ENCODE measurements at places on chromosomes 2 and 18. TPM values are rescaled to one million over a fixed set of nuclear protein-coding genes. Genes with fewer than 3 reads are reported as not detected.

DNA sequence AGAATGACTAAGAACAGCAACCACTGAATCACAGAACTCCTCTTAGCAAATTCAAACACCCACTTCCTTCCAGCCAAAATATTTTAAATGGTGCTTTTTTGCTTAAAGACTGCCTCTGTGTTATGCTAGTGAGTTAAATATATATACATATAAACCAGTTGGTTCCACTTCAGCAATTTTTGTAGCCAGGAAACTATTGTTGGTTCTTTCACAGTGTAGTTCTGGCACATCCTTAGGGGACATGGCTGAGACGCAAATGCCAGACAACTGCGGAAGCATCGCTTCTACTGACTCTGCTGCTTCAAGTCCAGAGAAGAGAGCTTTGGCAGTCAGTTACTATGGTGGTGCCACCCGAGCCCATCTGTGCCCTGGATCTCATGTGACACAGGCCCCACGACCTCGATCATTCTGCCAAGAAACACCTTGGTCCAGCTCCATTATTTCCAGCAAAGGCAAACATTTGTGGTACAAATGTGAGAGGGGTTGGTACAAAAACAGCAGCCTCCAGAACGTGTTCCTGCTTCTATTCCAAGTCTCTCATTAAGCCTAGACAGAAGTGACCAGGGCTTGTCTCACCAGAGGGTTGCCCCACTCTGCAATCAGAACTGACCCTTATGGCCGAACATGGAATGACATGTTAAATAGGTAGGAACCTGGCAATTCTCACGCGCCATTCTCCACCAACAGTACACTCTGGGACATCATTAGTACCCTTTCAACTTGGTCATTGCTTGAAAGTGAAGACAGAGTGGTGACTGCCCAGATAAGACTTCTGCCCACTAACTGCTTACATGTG, 117.8 kb upstream of the NRP2 start:
- DNase-seq: no peak

Gene SLC39A10
- total RNA-seq: 33.2 TPM

GRCh38 chr2:171271971-171272436, 111.3 kb upstream of the TLK1 start:
- DNase-seq: peak; percentile 55

DNA sequence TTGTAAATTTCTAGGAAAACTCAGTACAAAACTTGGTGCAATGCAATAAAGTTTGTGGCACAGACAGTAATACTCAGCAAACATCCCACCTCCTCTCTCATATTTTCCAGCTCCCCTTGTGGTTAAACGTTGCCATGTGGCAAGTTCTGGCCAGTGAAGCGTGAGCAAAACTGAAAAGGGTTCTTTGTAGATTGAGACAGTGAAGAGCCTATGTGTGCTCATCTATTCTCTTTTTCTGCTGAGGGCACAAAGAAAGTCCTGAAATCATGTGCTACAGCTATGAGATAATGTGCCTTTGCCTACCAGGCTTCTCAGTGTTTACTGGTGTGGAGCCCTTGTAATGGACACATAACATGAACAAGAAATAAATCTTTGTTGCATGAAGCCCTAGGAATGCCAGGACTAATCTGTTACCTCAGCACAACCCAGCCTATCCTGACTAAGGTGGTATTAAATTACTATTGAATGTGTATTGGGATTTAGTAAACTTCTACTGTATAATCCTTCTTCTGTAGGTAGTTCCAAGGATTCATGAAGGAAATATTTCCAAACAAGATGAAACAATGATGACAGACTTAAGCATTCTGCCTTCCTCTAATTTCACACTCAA, 13.0 kb upstream of the TYMS start:
- DNase-seq: no peak

DNA sequence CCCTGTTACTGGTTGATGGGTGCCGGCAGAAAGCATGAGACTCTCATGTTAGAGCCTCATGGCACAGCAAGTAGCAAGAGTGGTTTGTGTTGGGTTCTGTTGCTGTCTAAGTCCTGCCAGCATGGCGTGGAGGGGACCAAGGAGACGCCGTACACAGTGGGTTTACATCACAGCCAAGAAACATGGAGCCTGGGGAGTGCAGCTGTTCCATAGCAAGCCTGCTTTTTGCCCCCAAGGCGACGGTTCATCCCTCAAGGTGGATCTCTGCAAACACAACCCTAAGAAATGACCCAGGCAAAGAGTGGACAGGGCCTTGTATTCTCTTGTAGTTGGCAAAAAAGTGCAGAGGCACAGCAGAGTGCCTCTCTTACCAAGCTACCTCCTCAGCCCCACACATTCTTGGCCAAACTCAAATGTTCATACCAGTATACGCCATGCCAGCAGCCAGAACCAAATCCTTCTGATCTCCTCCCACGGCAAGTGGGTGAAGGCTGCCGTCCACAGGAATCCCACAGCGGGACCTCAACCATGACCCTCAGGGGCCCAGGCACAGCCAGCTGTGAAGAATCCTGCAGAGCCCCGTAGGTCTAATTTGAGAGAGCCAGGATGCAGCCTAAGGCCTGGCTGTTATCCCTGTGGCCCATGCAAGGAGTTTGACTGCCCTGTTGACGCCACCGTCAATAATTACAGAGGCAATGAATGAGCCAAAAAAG, 19.0 kb downstream of the SNED1 start:
- DNase-seq: no peak

DNA sequence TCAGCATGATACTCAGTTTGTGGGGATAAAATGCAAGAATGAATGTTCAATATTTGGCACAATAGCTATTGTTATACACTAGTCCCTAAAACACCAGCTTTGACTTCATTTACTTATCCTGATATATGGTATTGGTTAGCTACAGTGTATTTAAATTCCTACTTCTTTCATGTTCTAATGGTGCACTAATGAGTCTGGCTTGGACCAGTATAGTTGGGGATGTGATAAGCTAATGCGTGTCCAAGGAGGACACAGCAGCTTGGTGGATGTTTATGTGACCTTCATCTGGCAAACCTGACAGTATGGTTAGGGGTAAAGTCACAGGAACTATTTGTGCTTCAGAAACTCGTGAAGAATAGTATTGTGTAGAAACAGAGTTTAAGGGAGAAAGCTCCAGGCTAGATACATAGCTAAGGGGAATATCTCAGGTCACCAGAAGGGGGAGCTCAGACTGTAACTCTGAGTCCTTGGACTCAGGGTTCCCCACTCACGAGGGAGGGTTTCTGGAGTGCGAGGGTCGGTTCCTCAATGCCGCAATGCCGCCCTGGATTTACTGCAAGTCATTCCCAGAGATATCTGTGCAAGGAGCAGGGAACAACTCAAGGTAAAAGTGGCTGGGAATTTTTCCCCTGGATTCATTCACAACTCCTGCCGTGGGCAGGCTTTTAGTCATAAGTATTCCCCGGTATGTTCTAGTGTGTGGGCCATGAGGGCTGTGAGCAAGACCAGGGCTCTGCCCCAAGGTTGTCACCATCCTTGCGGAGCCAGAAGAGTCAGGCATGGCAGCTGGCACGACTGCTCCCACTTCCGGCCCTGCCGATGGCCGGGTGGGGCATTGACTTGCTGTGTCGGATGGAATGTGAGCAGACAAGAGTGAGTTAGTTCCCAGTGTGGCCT, 14.5 kb downstream of the IL1R2 start:
- peak; percentile 49 for DNase-seq

DNA sequence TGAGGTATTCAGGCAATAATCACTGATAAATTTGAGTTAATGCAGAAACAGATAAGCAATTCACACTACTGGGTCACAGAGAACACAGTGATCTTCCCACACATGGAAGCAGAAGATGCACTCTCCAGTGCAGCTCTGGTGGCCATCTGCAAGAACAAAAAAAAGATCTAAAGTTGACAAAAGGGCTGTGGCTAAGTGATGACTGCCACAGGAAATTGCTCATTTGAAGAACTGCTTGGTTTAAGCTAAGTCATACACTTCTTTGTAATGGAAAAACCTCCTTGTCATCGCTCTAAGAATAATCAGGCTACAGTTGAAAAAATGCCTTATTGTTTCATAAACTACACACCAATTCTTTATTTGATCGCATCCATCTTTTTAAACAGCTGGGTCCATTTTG, 115.1 kb downstream of the DTNB start:
- DNase-seq: peak; percentile 36

DNA sequence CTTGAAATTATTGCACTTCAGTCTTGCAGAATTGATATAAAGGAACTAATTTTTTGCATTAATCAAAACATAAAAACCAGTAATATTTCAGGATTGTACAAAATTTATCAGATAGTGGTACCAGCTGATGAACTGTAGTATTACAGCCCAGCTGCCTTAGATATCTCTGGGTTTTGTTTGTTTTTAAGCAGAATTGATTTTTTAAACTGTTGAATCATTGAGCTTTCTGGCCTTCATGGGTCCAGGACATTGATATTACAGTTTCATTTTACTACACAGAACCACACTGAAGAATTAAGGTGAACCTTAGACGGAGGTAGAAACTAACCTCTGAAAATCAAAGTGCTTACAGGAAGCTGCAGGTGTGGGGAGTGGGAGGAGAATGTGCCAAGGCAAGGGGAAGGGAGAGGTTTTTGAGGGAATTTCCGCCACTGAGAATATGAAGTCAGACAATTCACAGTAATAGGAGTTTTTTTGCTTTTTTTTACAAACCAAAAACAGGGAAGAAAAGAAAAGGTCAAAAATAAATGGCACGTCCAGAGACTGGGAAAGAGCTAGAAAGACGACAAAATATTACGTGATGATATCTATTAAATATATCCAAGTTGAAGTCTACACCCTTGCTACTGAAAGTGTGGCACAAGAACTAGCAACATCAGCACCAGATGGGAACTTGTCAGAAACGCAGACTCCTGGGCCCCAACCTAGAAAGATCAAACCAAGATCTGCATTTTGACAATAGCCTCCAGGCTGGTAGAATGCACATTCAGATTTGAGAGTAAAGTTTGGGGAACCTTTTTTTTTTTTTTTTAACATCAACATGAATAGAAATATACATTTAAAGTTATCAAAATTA, 40.8 kb upstream of the SPAG16 start:
- DNase-seq: no peak

Gene DNAH6
- total RNA-seq: 0.51 TPM

- no peak for DNase-seq
These were observed 96.0 kb downstream of the COL5A2 start for GRCh38 chr2:189083606-189084005.

Gene CLEC4F
- not detected for total RNA-seq

DNA sequence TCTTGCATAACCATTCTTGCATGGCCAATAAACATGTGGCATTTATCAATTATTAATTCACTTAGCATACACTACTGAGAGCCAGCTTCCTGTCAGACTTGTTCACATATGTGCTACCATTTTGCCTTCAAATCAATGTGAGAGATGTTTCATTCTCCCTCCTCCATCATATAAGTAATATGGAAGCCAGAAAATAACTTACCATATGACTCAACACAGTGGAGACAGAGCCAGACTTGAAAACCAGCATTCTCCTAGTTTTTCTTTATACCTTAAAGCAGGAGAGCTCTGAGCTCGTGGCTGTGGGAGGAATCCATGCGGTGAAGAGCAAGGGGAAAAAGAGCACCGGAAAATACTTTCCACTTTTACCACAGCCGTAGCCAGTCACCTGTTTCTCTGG, 215.0 kb upstream of the LRATD1 start:
- DNase-seq: no peak

- peak; percentile 15 for DNase-seq
These were observed 33.8 kb downstream of the SMC6 start for GRCh38 chr2:17719562-17720371.

Gene ASIC4
- 0.10 TPM for total RNA-seq

DNA sequence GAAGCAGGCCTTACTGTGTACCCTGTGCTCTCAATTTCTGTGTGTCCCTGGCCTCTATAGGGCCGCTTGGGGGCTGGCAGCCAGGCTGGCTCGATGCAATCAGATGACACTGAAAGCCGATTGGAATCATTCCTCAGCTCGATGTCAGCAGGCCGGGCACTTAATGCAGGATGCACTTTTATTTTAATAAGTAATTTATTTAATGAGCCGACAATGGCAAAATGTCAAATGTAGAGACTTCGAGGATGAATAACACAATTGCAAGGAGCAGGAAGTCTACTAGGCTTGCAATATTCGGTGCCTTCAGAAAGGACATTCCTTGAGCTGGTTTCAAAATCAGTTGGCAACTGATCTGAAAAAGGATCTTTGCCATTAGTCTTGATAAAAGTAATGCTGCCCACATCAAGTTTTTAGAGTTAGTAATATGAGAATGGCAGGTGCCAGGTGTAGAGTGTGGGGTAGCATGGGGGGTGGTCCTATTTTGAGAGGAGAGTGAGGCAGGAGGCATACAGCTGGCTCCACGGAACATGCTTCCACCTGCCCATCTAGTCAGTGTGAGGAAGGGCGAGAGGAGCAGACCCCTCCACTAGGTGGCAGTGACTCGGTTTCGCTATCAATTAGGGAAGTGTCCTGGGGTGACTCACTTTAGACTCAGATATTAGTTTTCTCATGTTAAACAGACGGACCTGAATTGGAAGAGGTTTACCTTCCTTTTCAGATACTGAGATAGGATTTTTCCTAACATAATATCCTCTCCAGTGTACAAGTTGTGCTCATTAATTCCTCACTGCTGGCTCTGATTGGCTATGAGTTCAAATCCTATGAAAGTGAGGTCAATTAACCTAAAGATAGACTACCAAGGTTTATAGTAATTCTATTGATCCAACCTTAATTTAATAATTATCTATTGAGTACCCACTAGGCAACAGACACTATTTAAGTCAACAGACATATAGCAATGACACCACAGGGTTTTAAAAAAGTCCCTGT, 80.9 kb downstream of the NABP1 start:
- DNase-seq: peak; percentile 24

Gene RTP5
- total RNA-seq: not detected

Gene PDE11A
- total RNA-seq: 0.51 TPM

Gene UGT1A10
- not detected for total RNA-seq

Gene EVA1A
- total RNA-seq: 9.7 TPM

Gene SNTG2
- 2.7 TPM for total RNA-seq

DNA sequence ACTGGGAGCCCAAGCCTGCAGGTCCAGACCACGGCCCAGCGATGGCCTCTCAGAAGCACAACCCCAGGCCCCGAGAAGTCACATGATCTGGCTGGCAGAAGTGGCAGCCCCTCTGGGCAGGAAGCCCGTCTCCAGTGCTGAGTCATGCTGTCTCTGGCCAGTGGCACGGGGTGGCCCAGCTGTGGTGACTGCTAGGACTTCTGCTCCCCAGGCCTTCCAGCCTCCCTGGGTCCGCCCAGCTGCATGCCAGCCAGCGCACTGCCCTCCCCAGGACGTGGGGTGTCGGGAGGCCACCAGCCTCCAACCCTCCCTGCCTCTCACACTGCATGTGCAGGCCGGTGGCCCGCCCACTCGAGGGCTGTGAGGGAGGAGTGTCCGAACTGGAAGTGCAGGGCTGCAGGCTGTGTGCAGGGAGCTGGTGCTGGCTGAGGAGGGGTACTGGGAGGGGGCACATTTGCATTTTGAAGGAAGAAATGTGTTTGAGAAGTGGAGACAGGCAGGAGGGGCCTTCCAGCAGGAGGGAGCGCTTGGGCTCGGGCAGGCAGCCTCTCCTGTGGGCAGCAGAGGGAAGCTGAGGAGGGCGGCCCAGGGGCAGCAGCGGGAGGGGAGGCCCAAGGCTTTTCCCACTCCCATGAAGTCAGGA, 17.0 kb upstream of the HPCAL1 start:
- DNase-seq: peak; percentile 80

Gene EPB41L5
- total RNA-seq: 40.3 TPM

GRCh38 chr2:20652673-20653575, 2.0 kb upstream of the HS1BP3 start:
- no peak for DNase-seq

GRCh38 chr2:186573531-186573930, 16.3 kb upstream of the ITGAV start:
- DNase-seq: no peak
